ENCODE measurements at places on chromosomes 13 and 19. TPM values are rescaled to one million over a fixed set of nuclear protein-coding genes. Genes with fewer than 3 reads are reported as not detected.

The PCDH8 gene
- not detected for total RNA-seq

The GIPC1 gene
- 138 TPM for total RNA-seq

The FAM216B gene
- total RNA-seq: not detected

The SLAIN1 gene
- total RNA-seq: 12.3 TPM

The ZNF333 gene
- total RNA-seq: 21.4 TPM

The IL27RA gene
- total RNA-seq: 3.0 TPM

The IGSF23 gene
- total RNA-seq: not detected

DNA sequence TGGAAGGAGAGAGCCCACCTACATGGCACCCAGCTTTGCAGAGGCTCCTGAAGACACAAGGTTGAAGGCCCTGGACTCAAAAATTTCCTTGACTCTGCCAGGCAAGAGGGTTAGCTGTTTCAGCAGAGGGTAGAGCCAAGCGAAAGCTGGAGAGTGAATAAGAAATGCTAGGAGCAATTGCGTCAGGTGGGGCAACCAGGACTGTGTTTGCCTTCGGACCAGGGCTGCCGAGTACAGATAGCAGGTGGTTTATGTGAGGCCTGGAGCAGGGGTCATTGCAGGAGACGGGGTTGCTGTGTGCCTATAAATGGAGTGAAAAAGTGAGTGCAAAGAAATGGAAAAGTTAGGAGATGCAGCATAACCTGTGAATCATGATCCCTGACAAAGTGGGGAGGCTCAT, 59.1 kb downstream of the IRS2 start:
- no peak for DNase-seq

GRCh38 chr13:86725105-86725504, 925.9 kb upstream of the SLITRK6 start:
- DNase-seq: no peak

- DNase-seq: no peak
Measured at GRCh38 chr19:45160870-45161737, at the start of gene NKPD1. TSS of gene NKPD1 (minus strand) at chr19:45160982. CDS start at chr19:45160150, 832 bp downstream.

- no peak for DNase-seq
Measured at GRCh38 chr13:49584771-49585182, 581 bp downstream of the RCBTB1 start.

- no peak for DNase-seq
Measured at GRCh38 chr13:34748073-34748472, 194.0 kb upstream of the NBEA start.

- DNase-seq: no peak
Measured at GRCh38 chr13:24124789-24125476, 35.6 kb upstream of the SPATA13 start.

DNA sequence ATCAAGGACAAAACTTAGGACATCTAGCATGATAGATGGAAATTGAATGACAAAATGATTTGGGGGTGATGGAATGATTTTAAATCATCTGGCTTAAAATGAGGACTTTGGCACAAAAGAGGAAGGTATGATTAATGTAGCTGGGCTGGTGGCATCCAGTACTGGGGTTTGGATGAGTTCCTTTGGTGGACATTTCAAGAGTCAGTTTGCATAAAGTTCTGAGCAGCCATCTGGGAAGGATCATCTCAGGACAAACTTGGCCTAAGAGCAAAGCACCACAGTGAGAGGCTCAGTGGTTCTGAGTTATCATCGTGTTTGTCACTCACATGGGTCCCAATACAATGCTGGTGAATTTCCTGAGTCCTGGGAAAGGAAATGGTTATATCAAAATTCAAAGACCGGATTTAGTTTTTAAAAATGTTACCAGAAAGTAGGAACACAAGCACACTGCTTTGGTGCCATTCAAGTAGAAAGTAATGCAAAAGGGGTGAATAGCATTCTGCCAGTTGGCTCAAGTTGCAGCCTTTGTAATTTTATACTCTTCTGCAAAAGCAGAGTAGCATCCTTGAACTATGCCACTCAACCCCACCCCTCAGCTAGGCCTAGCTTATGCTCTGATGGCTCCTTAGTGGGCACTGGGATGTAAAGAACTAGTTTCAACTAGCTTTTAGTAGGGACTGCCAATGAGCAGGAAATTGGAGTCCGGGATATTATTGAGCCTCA, 219.0 kb downstream of the COG6 start:
- DNase-seq: no peak

DNA sequence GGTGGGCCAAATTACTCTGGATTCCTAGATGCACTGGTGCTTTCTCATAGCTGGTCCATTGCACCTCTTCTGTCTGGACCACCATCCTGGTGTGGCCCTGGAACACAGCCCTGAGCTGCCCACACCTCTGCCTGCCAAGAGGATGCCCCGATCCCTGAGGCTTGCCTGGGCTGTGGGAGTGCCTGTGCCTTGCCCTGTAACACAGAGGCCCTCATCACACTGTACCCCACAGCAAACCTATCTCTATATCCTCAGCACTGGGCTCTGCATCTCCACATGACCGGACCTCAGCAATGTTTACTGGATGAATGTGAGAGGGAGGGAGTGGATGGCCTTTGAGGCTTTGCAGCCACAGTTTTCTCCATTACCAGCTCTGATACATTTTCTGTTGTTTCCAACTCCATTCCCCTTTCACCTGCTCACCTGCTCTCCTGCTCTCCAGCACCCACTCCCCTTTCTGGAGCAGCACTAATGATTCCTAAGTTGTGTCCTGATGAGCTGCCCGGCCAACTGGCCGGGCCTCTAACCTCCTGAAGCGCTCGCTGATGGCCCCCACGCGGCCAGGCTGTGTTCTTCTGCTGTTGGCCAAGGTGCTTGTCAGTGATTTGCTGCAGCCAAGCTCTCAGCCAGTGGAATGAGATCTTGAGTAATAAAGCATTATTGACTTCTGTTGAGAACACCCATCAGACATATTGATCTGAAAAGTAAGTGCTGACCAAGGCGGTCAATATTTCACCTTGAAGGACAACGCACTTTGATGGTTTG, 232.6 kb downstream of the TEX29 start:
- DNase-seq: no peak

DNA sequence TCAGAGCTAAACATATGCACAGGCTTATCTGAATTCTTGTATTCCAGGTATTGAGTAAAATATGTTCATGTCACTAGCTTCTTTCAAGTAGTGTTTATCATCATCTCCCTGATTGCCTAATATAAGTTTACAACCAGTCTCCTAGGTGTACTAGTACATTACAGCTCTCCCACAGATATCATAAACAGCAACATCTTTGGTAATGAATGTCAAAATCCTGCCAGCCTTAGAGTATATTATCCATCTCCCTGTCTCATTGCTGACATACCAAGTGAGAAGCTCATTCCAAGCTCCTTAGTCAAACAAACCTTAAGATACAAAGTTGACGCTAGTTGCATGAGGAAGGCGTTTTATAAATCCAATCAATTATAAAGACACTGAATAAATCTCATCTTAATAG, 689.1 kb upstream of the GPC6 start:
- no peak for DNase-seq

DNA sequence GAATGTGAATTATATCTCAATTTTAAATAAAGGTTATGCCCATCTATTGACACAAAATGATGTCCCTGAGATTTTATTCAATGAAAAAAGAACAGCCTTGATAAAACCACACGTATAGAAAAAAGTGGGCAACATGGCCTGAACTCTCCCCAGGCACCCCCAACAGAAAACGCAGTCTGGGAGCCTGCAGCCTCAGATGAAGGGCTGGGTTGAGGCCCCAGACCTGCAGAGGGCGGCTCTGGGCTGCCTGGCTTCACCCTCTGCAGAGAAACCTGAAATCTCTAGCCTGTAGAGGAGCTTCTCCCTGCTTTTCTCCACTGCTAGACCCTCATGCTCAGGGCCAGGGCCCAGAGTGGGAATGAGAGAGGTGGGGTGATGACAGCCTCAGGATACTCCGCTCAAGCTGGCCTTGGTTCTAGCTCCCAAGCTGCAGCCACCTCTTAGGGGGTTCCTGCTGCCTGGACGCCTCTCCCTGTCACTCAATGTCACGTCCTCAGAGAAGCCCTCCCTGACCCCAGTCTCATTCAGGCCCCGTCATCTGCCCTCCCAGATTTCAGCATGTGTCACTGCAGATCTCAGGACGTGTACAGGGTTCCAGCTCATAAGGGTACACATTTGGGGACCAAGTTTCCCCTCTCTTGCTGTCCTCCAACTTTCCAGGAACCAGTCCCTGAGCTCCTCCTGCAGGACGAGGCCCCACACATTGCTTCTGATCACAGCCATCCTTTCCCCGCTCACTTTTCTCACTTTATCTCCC, 1.8 kb downstream of the MBD3 start:
- no peak for DNase-seq

GRCh38 chr19:42081584-42082203, 5.7 kb downstream of the ZNF574 start:
- no peak for DNase-seq

GRCh38 chr13:101474419-101474957, 22.0 kb downstream of the ITGBL1 start:
- no peak for DNase-seq

DNA sequence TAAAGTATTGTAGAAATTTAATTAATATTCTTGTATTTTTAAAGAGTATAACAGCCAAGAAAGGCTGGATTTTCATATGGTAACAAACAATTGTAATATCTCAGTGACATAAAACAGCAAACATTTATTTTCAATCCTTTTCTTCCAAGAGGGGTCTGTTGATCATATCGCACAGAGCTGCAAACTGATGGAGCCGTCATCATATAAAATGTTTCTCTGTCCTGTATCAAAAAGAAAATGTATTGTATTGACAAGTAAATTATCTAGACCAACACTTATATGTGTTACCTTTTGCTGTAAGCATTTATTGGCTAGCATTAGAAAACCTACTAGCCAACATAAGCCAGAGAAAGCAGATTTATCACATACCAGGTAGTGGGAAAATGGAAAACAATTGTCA, 2861.4 kb upstream of the PCDH20 start:
- no peak for DNase-seq

- DNase-seq: no peak
Measured at GRCh38 chr19:40398417-40399131, 8.6 kb upstream of the HIPK4 start.

DNA sequence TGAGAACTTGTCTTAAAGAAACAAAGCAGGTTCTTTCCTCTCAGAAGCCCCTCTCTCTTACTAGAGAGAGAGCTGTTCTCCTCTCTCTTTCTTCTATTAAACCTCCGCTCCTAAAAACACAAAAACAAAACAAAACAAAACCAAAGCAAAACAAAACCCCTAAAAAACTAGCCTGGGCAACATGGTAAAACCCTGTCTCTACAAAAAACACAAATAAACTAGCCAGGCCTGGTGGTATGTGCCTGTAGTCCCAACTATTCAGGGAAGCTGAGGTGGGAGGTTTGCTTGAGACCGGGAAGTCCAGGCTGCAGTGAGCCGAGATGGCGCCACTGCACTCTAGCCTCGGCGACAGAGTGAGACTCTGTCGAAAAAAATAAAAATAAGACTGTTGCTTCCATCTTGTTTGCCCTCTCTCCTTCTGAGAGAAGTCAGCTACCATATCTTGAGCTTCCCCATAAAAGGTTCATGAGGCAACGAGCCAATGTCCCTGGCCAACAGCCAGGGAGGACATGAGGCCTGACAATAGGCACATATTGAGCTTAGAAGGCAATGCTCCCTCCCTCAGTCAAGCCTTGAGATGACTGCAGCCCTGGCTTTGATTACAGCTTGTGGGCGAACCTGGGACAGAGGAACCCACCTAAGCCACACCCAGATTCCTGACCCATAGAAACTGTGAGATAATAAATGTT, 17.5 kb upstream of the FLT3 start:
- DNase-seq: no peak

GRCh38 chr13:30196025-30196424, 111.3 kb downstream of the KATNAL1 start:
- no peak for DNase-seq

DNA sequence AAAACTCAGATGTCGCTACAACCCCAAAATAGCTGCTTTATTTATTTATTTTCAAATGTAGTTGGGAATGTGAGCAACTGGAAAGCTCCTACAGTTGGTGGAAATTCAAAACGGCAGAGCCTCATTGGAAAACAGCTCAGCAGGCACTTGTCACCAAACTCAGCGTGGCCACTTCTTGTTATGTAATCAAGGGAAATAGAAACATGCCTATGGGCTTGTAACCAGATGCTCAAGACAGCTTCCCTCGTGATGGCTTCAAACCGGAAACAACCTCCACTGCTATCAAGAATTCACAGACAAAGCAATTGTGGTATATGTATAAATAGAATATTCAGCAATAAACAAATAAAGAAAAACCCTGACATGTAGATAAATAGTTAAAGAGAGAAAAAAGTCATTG, 627.8 kb upstream of the SLC10A2 start:
- DNase-seq: no peak

GRCh38 chr13:70703755-70704154, 595.5 kb upstream of the KLHL1 start:
- DNase-seq: no peak

DNA sequence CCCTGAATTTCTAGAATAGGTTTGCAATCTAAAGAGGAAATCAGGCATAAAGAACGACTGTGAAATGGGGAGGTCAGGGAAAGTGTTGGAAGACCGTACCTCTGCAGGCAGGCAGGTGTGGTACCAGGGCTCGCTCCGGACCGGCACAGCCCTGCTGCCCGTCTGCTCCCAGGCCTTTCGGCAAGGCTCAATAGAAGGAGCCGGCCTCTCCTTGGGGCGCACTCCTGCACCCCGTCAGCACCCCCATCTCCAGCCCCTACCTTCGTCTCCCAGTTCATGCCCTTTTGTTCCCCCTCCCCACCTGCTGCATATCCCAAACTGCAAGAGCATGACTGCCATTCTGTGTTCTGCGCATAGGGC, 139.8 kb upstream of the SOX1 start:
- no peak for DNase-seq

GRCh38 chr13:38697197-38697596, 10.3 kb downstream of the FREM2 start:
- DNase-seq: no peak

DNA sequence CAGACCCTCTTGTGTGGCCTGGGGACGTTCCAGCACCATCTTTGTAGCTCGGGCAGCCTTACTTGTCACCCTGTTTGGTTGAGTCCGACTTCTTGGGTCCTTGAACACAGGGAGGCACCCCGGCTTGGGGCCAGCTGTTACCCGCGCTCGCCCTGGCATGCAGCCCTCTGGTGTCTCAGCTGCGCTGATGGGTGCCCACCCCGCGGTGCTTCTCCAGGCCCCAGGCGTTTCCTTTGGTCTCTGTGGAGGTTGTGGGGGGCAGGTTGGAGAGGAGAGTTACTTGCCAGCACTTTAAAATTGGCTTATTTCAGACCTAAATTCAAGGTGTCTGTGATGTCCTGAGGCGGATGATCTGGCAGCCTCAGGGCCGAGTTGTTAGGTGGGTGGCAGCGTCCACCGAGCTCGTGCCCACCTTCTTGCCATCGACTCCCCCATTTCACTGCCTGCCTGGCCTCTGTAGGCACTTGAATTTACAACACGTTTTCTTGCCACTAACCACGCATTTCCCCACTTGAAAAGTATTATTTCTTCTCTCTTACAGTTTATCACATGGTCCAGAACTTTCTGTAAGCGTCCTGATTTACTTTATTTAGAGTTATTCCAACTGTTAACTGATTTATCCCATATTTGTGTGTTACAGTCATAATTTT, 16.9 kb downstream of the UBAC2 start:
- DNase-seq: peak; percentile 84

- DNase-seq: no peak
Measured at GRCh38 chr13:33577007-33577406, 240.9 kb upstream of the RFC3 start.
